ENCODE measurements at places on chromosomes 11 and 22. TPM values are rescaled to one million over a fixed set of nuclear protein-coding genes. Genes with fewer than 3 reads are reported as not detected.

Gene NRIP3
- 3.4 TPM for total RNA-seq

Gene HORMAD2
- total RNA-seq: not detected

DNA sequence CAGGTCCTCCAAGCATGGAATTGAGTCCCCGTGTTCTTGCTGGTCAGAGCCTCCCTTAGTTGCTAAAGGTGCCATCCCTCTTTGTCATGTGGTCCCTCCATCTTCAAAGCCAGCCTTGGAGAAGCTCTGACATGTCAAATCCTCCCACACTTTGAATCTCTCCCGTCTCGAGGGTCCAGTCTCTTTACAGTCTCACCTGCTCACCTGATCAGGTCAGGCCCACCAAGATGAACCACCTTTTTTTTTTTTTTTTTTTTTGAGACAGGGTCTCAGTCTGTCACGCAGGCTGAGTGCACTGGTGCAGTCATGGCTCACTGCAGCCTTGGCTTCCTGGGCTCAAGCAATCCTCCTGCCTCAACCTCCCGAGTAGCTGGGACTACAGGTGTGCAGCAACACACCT is 100.3 kb upstream of the PRR5 start:
- no peak for DNase-seq
- no peaks in the 10 kb centered on the region for H3K27me3 ChIP-seq
- H3K27ac ChIP-seq: no peak overlapping the region
- no peaks in the 10 kb centered on the region for H3K36me3 ChIP-seq
- no peak overlapping the region for H3K4me3 ChIP-seq

DNA sequence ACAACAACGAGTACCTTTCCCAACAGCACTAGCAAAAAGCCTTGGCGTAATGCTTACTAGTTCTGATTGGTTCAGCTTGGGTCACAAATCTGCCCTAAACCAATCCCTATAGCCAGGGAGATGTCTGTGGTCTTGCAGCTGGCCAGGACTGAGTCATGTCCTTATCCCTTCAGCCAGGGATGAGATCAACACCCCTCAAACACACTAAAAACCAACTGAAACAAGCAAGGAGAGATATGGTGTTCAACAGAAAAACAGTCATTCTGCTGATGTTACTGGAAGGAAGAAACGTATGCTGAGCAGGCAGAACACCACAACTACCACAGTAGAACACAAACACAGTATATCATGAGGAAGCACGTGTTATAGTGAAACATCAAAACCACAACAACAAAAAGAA is 375.6 kb downstream of the LARGE1 start:
- no peaks in the 10 kb centered on the region for H3K27me3 ChIP-seq
- no peak overlapping the region for H3K27ac ChIP-seq
- no peaks in the 10 kb centered on the region for H3K4me1 ChIP-seq

DNA sequence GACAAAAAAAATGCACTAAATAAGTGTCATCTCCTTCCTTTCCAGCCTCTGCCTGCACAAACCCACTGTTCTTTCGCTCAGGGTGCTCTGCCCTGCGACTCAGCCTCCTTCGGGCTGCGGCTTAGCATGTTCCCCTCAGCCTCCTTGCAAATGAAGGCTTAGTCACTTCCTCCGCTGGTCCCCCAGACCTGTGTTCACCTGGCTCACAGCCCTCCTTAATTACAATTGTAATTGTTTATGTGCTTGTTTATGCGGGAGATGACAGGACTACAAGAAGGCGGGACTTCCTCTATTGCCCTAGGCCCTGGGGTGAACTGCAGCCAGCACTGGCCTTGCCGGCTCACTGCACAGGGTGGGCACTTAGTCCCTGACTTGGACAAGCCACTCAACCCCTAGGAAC is 303.6 kb downstream of the KIRREL3 start:
- no peak overlapping the region for H3K4me3 ChIP-seq
- no peak overlapping the region for H3K27ac ChIP-seq
- H3K4me1 ChIP-seq: no peaks in the 10 kb centered on the region
- H3K27me3 ChIP-seq: no peaks in the 10 kb centered on the region

DNA sequence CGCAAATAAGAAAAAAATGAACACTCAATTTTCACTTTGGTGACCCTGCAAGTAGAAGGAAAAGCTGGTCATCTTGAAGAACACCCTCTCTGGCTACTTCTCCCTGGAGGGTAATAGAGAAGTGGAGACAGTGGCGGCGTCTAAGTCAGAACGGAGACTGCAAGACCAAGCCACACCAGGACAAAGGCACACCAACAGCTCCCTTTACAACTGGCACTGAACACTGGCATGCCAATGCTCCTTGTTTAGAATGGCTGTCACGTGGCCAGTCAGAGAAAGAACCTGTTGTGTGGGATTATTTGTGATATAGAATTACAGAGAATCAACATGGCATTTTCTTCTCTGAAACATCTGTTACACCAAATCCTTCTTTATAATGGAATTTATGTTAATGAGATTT is 61.3 kb upstream of the YPEL1 start:
- DNase-seq: no peak
- no peak overlapping the region for H3K27ac ChIP-seq
- H3K4me3 ChIP-seq: no peak overlapping the region
- H3K36me3 ChIP-seq: peaks cover 4% of the 10 kb centered on the region

- H3K36me3 ChIP-seq: no peaks in the 10 kb centered on the region
- no peak overlapping the region for H3K27ac ChIP-seq
- no peaks in the 10 kb centered on the region for H3K27me3 ChIP-seq
- DNase-seq: no peak
- no peaks in the 10 kb centered on the region for H3K4me1 ChIP-seq
These were observed 203.4 kb downstream of the TBC1D22A start for GRCh38 chr22:46965555-46966494.

GRCh38 chr11:32561835-32562234 is 21.8 kb upstream of the EIF3M start:
- H3K27ac ChIP-seq: no peak overlapping the region
- H3K4me3 ChIP-seq: no peak overlapping the region
- no peaks in the 10 kb centered on the region for H3K4me1 ChIP-seq

DNA sequence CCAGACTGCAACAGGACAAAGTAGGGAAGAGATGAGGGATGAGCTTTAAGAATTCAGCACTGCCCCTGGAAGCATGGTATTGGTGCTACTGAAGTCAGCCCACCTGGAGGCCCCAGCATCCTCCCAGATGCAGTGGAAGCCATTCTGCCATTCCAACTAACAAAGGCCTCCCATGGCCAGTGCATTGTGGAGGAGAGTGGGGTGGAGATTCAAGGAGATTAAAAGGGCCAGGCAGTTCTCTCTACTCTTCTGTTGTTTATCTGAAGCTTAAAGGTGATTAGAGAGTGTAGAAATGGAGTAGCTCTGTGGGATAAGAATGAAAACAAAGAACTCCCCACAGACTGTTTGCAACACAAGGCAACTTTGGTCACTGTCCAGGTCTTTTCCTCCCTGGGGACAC is 24.1 kb upstream of the TSKU start:
- H3K4me3 ChIP-seq: no peak overlapping the region
- no peaks in the 10 kb centered on the region for H3K36me3 ChIP-seq
- no peaks in the 10 kb centered on the region for H3K27me3 ChIP-seq
- H3K27ac ChIP-seq: no peak overlapping the region
- DNase-seq: no peak
- no peaks in the 10 kb centered on the region for H3K4me1 ChIP-seq

DNA sequence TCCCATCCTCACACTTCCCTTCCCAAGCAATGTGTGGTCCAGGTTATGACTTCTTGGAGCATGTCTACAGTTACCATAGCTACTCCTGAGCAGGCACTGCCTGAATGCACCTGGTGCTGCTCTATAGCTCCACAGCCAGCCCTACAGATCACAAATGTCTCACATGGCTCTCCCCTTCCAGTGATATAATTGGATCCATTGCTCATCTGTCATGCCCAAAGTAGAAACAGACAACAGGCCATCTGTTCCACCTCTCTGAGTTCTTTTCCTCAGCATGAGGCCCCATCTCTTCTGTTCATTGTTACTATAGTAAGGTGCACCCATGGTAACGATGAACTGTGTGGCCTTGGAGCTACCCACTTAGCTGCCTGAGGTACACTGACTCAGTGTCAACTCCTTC is 320.3 kb upstream of the ZC3H12C start:
- H3K27ac ChIP-seq: no peak overlapping the region
- H3K4me3 ChIP-seq: no peak overlapping the region
- H3K27me3 ChIP-seq: no peaks in the 10 kb centered on the region
- DNase-seq: no peak
